ENCODE measurements at places on chromosomes 2 and 18.

DNA sequence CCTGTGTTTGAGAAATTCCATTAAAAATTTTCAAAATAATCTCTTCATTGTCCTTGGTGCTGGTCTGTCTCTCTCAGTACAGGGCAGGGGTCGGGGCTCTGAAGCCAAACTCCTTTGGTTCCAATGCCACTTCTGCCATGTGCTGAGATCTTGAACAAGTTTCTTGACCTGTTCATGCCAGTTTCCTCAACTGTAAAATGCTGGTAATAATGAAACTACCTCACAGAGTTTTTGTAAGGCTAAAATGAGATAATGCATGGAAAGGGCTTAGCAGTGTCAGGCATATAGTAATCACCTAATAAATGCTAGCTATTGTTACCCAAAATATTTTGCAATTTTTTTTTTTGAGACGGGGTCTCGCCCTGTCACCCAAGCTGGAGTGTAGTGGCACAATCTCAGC, 16.9 kb upstream of the MREG start:
- DNase-seq, result no peak

- peak; percentile 2 for DNase-seq
Measured at GRCh38 chr2:63424329-63425078, 163.8 kb downstream of the WDPCP start.

GRCh38 chr18:46650681-46651080, 6.3 kb downstream of the LOXHD1 start:
- no peak for DNase-seq

- DNase-seq, result no peak
Measured at GRCh38 chr2:210616074-210616473, 59.7 kb downstream of the CPS1 start.

GRCh38 chr2:101677658-101678057, 19.8 kb upstream of the MAP4K4 start:
- DNase-seq, result no peak

GRCh38 chr2:58731488-58731869, 490.4 kb upstream of the FANCL start:
- DNase-seq, result no peak
